Thoracic aorta (tissue), 2 donors: ENCODE measurements at places on chromosomes 11 and 22. TPM values are rescaled to one million over a fixed set of nuclear protein-coding genes. Genes with fewer than 3 reads are reported as not detected.

Gene CRYBB3
- total RNA-seq, result not detected

Gene SCGB1C1
- not detected for total RNA-seq

Gene RTL10
- total RNA-seq, result 17.2 TPM

Gene CBLIF
- total RNA-seq, result not detected
